ENCODE measurements at places on chromosomes 11 and 22. TPM values are rescaled to one million over a fixed set of nuclear protein-coding genes. Genes with fewer than 3 reads are reported as not detected.

SMTNL1 gene
- not detected for total RNA-seq

GRCh38 chr11:65468874-65469333, 29.9 kb upstream of the MALAT1 start:
- peak; percentile 54 for DNase-seq
- no peaks in the 10 kb centered on the region for H3K36me3 ChIP-seq
- no peak overlapping the region for H3K4me3 ChIP-seq
- H3K4me1 ChIP-seq = peaks cover 47% of the 10 kb centered on the region
- peak overlapping the region; percentile 40 for H3K27ac ChIP-seq

TMPRSS13 gene
- not detected for total RNA-seq

GRCh38 chr11:47616726-47617416, 22.7 kb upstream of the C1QTNF4 start:
- peaks cover 52% of the 10 kb centered on the region for H3K36me3 ChIP-seq
- no peak for DNase-seq
- H3K4me1 ChIP-seq = peaks cover 10% of the 10 kb centered on the region
- no peaks in the 10 kb centered on the region for H3K27me3 ChIP-seq

DNA sequence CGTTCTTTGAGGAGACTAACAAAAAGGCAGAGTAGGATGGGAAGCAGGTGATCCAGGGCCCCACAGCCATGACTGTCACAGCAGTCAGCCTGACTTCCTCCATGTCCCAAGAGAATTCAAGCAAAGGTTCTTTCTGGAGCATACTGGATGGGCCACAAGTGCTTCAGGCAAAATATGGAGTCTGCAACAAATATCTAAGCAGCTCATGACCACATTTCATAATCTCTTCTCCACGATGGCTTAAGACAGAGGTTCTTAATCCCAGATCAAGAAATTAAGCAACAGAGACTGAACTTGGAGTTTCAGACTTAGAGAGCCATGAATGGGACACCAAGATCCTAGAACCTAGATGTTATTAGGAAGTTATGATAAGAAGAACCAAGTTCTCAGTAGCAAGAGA, 31.6 kb downstream of the GUCY1A2 start:
- no peak for DNase-seq
- no peaks in the 10 kb centered on the region for H3K36me3 ChIP-seq
- H3K4me1 ChIP-seq = peaks cover 37% of the 10 kb centered on the region
- H3K4me3 ChIP-seq = no peak overlapping the region
- H3K27me3 ChIP-seq = no peaks in the 10 kb centered on the region
- H3K27ac ChIP-seq = peak overlapping the region; percentile 68

DNA sequence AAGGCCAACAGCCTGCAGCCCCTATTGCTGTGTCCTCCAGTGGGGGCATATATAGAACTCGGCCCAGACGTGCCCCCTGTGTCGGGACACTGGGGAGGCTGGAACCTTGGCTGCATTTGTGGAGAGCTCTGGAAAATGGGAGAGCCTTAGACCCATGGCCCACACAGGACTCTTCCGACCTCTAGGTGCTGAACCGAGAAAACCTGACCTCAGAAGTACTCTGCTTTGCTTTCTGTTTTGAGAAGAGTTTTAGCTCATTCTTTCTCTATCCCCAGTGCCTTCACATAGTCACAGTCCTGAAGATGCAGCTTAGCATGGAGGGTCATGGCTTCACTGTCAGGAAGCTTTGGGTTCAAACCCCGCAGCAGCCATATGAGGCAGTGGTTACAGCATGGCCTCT, 271.8 kb upstream of the B3GAT1 start:
- no peak overlapping the region for H3K27ac ChIP-seq
- H3K36me3 ChIP-seq = no peaks in the 10 kb centered on the region
- no peaks in the 10 kb centered on the region for H3K4me1 ChIP-seq
- peaks cover 81% of the 10 kb centered on the region for H3K27me3 ChIP-seq

DNA sequence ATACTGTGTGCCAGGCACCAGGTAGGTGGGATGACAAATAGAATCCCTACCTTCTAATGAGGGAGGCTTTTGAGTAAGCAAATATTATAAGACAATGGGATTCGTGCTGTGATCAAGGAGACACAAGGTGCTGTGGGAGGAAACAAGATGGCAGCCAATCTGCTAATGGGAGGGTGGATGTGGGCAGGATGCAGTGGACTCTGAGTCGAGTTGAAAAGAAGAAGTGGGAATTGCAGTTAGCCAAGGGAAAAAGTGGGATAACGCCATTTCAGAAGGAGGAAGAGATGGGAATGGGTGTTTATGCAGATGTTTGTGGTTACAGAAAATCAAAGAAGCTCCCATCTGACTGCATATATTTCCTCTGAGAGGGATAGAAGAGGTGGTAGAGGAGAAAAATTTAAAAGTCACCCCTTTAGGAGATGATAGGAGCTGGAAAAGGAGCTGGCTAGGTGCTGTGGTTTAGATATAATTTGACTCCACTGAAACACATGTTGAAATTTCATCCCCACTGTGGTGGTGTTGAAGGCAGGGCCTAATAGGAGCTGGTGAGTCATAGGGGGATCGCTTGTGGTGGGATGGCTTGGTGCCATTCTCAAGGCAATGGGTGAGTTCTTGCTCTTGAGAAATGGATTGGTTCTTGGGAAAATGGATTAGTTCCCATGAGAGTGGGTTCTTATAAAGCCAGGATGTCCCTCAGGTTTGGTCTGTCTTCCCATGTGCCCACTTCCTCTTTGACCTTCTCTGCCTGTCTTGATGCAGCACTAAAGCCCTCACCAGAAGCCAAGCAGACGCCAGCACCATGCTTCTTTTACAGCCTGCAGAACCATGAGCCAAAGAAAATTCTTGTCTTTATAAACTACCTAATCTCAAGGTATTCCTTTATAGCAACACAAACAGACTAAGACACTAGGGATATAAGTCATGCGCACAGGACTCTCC, 30.0 kb upstream of the POU2AF1 start:
- no peaks in the 10 kb centered on the region for H3K4me1 ChIP-seq
- H3K36me3 ChIP-seq = no peaks in the 10 kb centered on the region
- DNase-seq = no peak
- no peaks in the 10 kb centered on the region for H3K27me3 ChIP-seq

GRCh38 chr11:10302744-10303557, 1.9 kb upstream of the ADM start:
- peaks cover 59% of the 10 kb centered on the region for H3K4me1 ChIP-seq
- H3K36me3 ChIP-seq = no peaks in the 10 kb centered on the region
- H3K4me3 ChIP-seq = peak overlapping the region; percentile 82
- H3K27ac ChIP-seq = peak overlapping the region; percentile 91
- peak; percentile 89 for DNase-seq
- H3K27me3 ChIP-seq = no peaks in the 10 kb centered on the region

DNA sequence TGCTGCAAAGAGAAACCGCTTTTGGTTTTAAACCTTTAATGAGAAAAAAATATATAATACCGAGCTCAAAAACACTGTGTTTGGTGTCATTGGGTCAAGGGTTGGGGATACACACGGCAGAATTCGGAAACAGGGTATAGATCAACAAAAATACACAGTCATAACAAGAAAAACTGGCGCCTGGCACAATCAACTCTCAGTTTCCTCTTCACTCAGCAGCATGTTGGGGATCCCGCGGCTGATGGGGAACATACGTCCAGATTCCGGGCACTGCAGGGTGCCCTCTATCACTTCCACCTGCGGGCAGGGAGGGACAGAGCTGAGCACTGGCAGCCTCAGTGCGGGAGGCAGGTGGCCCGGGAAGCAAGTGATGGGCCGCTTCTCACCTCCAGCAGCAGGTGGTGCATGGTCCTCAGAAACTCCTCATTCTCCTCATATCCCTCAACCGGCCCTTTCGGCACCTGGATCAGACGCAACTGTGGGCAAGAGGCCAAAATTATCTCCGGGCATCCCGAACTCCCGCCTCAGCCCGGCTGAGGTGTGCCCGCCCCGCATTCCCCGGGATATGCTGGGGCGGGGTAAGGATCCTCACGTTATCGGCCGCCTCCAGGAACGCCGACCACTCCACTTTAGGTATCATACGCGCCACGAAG, 561 bp downstream of the TRMT112 start:
- H3K36me3 ChIP-seq = peaks cover 30% of the 10 kb centered on the region
- no peaks in the 10 kb centered on the region for H3K27me3 ChIP-seq
- peak overlapping the region; percentile 100 for H3K27ac ChIP-seq
- peak overlapping the region; percentile 82 for H3K4me3 ChIP-seq

COMT gene
- total RNA-seq = 81.5 TPM

MPPED1 gene
- not detected for total RNA-seq

- no peak for DNase-seq
- no peak overlapping the region for H3K27ac ChIP-seq
- peak overlapping the region; percentile 96 for H3K4me3 ChIP-seq
These were observed 2.0 kb downstream of the FBXO3 start for GRCh38 chr11:33772300-33772699.

- DNase-seq = no peak
- H3K36me3 ChIP-seq = peaks cover 41% of the 10 kb centered on the region
- no peaks in the 10 kb centered on the region for H3K27me3 ChIP-seq
- H3K4me3 ChIP-seq = peak overlapping the region; percentile 97
- H3K27ac ChIP-seq = peak overlapping the region; percentile 100
- peaks cover 74% of the 10 kb centered on the region for H3K4me1 ChIP-seq
These were observed 4.5 kb downstream of the FTH1 start for GRCh38 chr11:61963016-61963281.

DNA sequence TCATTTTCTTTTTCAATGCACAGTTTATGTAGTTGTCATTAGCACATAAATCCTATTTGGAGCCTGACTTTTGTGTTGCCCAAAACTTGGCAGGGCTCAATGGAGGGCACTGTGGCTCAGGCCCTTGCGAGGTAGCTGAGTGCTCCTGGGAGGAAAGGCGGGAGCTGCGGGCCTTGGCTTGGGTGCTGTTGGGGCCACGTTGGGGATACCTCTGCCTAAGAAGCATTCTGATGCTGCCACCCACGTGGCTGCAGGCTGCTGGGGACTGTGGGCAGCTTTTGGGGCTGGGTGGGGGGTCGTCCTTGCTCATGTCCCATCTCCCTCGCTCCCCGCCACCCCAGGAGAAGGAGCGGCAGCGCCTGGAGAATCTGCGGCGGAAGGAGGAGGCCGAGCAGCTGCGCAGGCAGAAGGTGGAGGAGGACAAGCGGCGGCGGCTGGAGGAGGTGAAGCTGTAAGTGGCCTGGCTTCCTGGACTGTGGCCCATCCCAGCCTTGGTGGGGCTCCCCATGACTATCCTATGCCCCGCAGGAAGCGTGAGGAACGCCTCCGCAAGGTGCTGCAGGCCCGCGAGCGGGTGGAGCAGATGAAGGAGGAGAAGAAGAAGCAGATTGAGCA, 20.9 kb downstream of the INCENP start:
- peaks cover 68% of the 10 kb centered on the region for H3K36me3 ChIP-seq
- no peaks in the 10 kb centered on the region for H3K27me3 ChIP-seq
- no peaks in the 10 kb centered on the region for H3K4me1 ChIP-seq
- no peak for DNase-seq

UPK2 gene
- not detected for total RNA-seq

OR51B2 gene
- total RNA-seq = not detected

GRCh38 chr22:38259370-38259769, 13.4 kb downstream of the TMEM184B start:
- no peaks in the 10 kb centered on the region for H3K27me3 ChIP-seq
- H3K27ac ChIP-seq = peak overlapping the region; percentile 74
- peaks cover 96% of the 10 kb centered on the region for H3K4me1 ChIP-seq
- DNase-seq = no peak
- H3K4me3 ChIP-seq = no peak overlapping the region

GGTLC2 gene
- not detected for total RNA-seq

DNA sequence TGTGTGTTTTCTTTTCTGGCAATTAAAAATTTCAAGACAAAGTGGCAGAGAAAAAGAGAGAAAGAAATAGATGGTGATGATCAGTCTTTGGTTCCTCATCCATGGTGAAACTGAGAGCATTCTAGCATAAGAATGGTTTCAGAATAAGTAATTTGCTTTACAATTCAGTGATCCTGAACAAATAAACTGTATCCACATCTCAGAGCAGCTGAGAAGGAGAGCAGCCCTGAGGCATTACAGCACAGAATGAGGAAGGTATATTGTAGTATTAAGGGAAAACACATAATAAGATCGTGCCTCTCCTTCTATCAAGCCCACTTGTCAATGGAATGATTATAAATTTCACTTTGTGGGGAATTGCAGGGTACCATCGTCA, 17.4 kb downstream of the LUZP2 start:
- no peaks in the 10 kb centered on the region for H3K4me1 ChIP-seq
- no peaks in the 10 kb centered on the region for H3K27me3 ChIP-seq
- H3K36me3 ChIP-seq = no peaks in the 10 kb centered on the region
- DNase-seq = no peak
- no peak overlapping the region for H3K4me3 ChIP-seq

DNA sequence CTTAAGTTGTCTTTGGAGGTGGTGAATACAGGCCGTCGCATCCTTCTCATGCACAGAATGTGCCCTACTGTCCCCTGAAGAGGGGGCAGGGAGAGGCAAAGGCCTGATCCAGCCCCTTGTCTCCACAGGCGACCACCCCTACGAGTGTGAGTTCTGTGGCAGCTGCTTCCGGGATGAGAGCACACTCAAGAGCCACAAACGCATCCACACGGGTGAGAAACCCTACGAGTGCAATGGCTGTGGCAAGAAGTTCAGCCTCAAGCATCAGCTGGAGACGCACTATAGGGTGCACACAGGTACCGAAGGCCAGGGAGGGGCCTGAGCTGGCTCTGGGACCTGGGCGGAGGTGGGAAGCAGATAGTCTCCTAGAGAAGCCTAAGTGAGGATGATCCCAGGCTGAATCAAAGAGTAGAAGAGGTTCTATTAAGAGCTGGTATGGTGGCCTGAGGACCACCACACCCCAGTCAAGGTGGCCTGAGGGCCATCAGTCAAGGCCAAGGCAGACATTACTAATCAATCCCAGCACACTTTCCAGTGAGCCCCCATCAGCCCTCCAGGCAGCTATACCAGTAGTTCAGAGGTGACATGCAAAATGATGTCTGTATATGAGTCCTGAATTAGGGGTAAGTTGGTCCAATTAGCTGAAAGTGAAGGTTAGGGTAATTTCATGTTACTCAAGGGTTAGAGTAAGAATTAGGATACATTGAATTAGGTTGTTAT, 49.0 kb upstream of the NNMT start:
- H3K27ac ChIP-seq = no peak overlapping the region
- no peak overlapping the region for H3K4me3 ChIP-seq
- H3K4me1 ChIP-seq = peaks cover 51% of the 10 kb centered on the region
- H3K36me3 ChIP-seq = peaks cover 89% of the 10 kb centered on the region

KCNE3 gene
- total RNA-seq = 4.3 TPM

OPCML gene
- 0.63 TPM for total RNA-seq

RGL4 gene
- not detected for total RNA-seq

DNA sequence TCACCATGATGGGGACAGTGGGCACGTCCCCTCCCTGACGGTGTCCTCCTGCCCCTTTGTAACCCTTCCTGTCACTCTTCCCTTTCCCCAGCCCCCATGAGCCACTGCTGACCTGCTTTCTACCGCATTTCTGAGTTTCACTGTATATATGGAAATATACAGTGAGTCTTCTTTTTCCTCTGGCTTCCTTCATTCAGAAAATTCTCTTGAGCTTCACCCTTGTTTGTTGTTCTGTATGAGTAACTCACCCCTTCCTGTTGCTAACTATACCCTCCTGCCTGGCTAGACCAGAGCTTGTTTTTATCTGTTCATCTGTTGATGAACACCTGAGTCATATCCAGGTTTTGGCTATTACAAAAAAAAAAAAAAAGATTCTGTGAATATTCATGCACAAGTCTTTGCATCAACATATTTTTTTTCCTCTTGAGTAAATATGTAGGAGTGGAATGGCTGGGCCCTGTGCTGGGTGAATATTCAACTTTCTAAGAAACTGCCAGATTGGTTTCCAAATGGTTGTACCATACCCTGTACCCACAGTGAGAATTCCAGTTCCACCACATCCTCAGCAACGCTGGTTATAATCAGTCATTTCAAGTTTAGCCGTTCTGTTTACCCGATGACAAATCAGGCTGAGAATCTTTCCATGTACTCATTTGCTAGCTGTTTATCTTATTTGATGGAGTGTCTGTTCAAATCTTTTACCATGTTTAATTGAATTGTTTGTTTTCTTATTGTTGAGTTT, 62.0 kb downstream of the IGF2 start:
- H3K4me3 ChIP-seq = no peak overlapping the region
- H3K27ac ChIP-seq = no peak overlapping the region
- H3K36me3 ChIP-seq = no peaks in the 10 kb centered on the region
- no peaks in the 10 kb centered on the region for H3K4me1 ChIP-seq
- peaks cover 25% of the 10 kb centered on the region for H3K27me3 ChIP-seq
